ENCODE measurements at places on chromosomes 1 and 21. TPM values are rescaled to one million over a fixed set of nuclear protein-coding genes. Genes with fewer than 3 reads are reported as not detected.

The TMEM82 gene
- not detected for total RNA-seq

The SDHC gene
- 103 TPM for total RNA-seq

The OR2G2 gene
- not detected for total RNA-seq

The CLDN8 gene
- not detected for total RNA-seq

The PODN gene
- 0.40 TPM for total RNA-seq

DNA sequence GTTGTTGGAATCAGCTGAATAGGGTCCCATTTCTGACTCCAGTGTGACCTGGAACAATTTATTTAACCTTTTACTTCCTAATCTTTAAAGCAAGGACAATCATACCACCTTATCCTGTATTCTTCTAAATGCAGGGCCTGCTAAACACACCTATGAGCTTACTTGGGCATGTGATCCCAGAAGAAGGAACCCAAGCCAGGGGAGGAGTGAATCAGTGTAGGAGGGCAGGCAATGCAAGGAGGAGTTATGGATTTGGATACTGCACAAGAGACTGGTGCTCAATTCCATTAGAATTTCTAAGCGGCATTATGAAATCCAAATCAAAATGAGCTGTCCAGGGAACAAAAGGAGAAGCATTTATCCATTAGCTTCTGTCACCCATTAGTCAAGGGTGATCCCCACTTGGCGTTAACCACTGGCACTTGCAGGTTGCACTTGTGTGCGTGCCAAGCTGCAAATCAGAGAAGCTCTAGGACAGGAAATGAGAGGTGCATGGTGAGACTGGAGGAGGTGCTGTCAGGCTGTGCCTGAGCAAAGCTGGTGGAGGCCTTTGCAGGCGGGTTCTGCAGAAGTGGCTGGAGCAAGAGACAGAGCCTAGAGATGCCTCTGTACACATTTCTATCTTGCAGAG is 297.2 kb upstream of the PLXNA2 start:
- peak; percentile 6 for DNase-seq

DNA sequence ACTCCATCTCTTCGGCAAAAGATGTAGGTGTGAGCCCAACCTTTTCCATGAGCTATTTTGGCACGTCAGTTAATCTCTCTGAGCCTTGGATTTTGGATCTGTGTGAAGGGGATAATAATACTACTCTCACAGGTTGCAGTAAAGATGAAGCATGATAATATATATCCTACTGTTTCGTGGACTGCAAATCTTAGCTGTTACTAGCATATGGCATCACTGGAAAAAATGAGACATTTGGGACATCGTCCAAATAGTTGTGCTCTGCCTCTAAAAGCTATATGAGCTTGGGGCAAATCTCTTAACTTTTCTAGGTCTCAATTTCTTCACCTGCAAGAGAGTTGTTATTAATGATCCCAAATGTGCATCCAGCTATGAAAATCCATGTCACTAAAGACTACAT is 147.4 kb upstream of the ZRANB2 start:
- DNase-seq: no peak

DNA sequence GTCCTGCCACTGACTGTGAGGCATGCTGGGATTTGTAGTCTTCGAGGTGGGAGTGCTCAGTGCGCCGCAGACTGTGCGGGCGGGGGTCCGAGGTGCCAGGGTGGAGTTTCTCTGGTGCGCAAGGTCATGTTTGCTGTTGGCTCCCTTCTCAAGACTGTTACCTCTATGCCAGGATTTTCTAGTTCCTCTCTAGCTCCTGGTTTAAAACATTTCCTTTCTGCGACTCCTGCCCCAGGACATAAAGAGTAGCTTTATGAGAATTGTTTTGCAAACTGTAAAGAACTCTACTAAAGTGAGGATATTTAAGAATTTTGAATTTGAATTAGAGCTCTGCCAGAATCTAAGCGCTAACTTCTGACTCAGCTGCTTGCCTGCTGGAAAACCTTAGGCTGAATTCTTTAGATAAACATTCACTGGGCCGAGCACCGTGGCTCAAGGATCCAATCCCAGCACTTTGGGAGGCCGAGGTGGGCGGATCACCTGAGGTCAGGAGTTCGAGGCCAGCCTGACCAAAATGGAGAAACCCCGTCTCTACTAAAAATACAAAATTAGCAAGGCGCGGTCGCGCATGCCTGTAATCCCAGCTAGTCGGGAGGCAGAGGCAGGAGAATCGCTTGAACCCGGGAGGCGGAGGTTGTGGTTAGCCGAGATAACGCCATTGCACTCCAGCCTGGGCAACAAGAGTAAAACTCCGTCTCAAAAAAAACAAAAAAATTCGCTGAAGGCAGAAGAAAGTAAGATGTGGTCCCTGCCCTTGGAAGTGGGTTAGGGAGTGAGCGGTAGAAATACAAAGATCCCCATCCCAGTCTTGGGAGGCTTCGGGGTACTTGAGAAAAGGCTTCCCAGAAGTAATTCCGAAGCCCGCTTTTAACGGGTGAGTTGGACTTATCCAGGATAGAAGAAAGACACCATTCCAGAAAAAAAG is 992 bp upstream of the USP48 start:
- peak; percentile 93 for DNase-seq

DNA sequence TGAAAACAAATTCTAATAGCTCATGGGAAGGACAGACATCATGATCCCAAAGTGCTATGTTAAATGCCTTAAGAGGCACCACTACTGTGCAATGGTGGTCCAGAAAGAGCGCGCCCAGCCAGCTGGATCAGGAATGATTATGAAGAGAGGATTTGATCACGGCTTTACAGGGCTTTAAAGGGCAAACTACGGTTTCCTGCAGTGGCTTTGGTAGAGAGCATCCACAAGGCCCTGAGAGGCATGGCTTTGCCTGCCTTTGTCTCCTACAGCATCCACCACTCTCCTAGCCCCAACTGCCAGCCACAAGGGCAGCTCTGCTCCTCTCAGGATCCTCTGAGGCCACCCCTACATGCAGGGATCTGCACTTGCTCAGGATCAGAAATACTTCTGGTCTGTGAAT is 40.7 kb downstream of the ZNF281 start:
- DNase-seq: no peak

DNA sequence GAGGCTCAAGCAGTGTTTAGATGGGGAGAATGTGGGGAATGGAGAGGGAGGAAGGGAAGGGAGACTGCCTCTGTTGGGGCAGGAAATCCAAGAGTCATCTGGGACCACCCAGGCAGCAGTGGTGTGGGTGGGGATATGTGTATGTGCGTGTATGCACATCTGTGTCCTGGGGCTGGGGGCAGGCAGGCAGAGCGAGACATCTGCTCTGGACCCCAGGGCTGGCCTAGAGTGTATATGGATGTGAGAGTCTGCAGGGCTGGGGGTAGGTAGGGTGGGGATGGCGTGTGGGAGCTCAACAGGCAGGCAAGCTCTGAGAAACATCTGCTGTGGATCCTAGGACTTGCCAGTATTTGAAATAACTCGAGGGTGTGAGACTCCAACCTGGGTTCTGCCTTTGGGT is 3.5 kb downstream of the PTCH2 start:
- no peak for DNase-seq

GRCh38 chr1:205495237-205495823 is 9.1 kb upstream of the CDK18 start:
- DNase-seq: no peak

DNA sequence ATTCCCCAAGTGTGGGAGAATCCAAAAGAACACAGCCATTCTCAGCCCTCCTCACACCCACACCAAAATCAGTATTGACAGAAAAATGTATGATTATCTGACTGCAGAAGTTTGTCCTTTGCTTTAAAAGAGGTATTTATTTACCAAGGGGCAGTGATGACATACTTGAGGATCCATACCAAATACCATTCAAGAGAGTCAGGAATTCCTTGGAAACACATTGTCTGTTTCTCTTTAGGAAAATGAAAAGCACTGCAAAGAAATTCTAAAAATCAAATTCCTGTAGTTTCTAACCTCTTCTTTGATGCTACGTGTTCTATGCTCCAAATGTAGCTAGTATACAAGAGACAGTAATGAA is 509.6 kb upstream of the CXADR start:
- peak; percentile 8 for DNase-seq

GRCh38 chr1:19462781-19463503 is 22.4 kb downstream of the CAPZB start:
- DNase-seq: peak; percentile 50

DNA sequence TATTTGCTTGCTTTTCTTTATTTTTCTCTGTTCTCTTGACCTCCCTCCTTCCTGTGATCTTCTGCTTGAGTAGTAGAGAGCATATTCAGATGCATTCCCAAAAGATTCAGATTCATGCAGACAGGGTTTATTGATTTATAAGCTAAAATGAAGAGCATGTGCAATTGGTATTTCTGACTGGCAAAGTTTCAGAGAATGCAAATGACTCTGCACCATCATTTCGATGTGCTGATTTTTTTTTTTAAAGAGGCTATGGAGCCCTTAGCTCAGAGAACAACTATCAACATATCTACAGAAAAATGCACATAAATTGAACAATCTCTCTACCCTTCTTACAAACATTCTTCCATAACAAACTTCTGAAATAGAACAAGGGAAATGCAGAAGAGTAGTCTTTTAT is 312.0 kb downstream of the VAV3 start:
- no peak for DNase-seq

- DNase-seq: no peak
Observed at GRCh38 chr1:61094677-61095469, 12.5 kb downstream of the NFIA start.

- peak; percentile 99 for DNase-seq
Observed at GRCh38 chr1:201714542-201715329, 114.2 kb upstream of the IPO9 start.

DNA sequence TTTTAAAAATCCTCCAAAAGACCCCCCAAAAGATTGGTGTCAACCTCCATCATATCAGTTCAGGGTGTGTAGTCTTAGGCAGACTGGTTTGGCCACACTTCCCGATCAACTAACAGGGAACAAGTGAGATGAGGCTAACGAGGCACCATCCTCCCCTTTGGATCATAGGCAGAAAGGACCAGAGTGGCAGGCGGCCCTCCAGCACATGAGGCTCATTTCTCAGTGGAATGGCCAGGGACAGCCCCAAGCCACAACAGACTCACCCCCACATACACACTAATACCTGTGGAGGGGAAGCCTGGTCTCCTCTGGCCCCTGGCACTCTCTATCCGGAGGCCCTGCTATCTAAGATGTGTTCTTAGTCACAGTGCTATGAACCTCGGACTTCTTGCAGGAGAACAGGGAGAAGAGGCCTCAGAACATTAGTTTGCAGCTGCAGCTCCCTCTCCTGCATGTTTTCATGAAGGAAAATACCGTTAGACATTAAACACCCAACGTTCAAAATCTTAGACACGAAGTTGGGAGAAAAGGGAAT is 17.3 kb upstream of the CAPN2 start:
- DNase-seq: no peak

GRCh38 chr1:51463561-51463960 is 55.5 kb downstream of the EPS15 start:
- DNase-seq: no peak

GRCh38 chr1:156385534-156386031 is 16.6 kb downstream of the RHBG start:
- DNase-seq: peak; percentile 37

GRCh38 chr1:157496121-157496526 is 56.2 kb downstream of the FCRL5 start:
- DNase-seq: peak; percentile 25

DNA sequence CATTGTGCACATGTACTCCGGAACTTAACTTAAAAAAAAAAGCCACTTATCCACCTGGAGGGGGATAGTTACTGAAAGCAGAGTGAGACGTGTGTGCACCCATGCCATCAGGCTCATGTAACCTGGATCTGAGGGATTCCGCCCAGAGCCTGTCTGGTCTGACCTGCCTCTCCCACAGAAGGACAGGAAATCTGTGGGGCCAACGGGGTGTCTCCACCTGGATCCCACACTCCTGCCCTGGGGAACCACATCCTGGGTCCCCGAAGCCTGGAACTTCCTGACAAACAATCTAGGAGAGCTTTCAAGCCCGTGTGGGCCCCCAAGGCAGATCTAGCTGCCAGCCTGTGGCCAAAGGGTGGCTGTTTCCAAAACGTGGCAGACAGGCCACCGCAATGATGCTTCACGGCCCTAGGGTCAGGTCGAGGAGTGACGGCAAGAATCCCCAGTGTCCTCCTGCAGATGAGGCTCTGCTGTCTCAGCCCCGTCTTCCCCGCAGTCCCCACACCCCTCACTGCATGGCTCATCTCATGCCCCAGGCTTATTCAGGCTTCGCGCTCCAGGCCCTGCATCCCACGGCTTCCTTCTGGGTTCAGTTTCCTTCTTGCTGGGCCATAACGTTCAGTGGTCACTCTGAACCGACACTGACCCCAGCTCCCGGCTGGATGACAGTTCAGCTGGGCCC is 21.0 kb upstream of the PCBP3 start:
- DNase-seq: no peak

DNA sequence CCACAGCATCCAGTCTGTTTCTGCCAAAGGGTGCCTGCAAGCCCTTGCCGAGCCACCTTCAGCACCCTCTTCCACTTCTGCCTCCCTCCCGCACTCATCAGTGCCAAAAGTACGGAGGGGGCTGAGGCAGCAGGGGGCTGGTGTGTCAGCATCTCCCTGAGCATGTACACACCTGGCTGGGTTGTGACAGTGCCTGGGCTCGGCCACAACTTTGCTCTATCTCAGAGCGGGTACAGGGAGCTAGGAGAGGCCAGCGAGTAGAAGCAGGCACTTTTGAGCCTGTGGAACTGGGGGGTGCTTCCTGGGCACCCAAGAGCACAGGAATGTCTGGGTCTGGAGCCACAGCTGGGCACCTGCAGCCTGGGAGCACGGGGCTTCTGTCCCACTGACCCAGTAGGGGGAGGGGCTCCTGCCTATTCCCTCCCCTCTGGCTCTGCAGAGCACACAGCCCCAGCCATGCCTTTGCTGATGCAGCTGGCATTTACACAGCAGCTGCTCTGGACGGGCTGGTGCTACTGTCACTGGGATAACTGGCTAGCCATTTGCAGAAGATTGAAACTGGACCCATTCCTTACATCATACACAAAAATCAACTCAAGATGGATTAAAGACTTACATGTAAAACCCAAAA is 319.8 kb upstream of the RRP15 start:
- DNase-seq: no peak

- no peak for DNase-seq
Observed at GRCh38 chr1:244077473-244078220, 26.6 kb downstream of the ZBTB18 start.

- peak; percentile 88 for DNase-seq
Observed at GRCh38 chr1:119587341-119587740, 60.7 kb downstream of the ZNF697 start.

- DNase-seq: no peak
Observed at GRCh38 chr1:104932949-104933679, 1183.4 kb downstream of the AMY1C start.

DNA sequence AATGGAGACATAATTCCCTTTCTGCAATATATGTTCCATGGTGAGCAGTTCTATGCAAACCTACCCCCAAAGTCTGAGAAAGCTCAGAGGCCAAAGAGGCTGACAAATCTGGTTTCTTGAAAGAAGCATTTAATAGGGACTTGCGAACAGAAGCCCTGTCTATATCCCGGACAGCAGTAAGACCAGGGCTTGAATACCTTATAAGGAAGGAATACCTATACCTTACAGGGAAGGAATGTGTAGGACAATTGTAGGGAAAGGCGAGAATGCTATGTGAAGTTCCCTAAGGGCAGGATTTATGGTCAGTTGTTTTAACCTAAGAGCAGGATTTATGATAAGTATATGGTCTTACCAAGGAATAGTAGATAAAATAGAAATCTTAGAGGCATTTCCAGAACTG is 5.0 kb upstream of the SLC41A1 start:
- no peak for DNase-seq

All from renal cortical epithelial cell (primary cell).